ENCODE measurements at places on chromosomes 4 and X.

GRCh38 chr4:148030193-148030873, 298.4 kb downstream of the ARHGAP10 start:
- no peak for DNase-seq

DNA sequence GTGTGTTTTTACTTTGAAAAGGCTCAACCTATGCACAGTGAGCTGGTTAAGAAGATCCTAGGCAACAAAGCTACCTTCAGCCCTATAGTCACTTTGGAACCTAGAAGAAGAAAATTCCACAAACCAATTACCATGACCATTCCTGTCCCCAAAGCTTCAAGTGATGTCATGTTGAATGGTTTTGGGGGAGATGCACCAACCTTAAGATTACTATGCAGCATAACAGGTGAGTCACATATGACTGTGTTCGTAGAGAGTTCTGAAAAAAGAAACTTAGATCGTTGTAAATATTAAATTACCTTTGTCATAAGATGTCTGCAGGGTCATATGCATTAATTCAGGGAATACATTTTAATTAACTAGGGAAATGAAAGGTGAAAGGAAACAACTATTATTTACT, 287.1 kb downstream of the ANK2 start:
- DNase-seq: no peak

DNA sequence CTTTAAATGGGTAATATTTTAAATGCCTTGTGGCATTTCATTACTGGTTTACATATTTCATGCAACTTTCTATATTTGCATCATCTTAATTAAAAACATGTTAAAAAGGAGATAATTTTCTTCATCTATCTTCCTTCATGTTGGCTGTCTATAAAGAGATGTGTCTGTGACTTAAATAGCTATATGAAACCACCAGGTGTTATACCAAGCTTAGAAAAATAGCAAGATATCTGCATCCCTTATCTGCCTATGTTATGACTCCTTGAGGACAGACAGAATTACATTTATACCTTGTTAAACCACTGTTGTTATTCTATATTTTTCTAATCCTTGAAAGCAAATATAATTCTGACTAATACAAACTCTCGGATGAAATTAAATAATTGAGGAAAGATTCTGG, 763.8 kb upstream of the GALNTL6 start:
- no peak for DNase-seq

GRCh38 chr4:54173281-54173912, 55.7 kb upstream of the PDGFRA start:
- DNase-seq: no peak

DNA sequence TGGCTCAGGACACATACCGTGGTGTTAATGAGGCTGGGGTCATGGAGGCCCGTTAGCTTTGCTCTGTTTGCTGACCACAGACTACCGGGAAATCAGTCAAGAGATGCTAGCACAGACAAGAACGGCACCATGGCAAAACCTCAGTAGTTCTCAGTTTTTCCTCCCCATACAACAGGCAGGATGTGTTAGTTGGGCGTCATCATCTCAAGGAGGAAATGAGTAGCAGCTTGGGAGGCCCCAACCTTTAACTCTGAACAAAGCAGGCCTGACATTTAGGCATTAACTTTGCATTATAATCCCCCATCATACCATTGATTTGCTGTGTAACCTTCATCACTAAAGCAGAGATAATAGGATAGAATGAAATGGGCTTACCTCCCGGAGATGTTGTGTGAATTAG, 714.2 kb downstream of the RPA4 start:
- DNase-seq: no peak

DNA sequence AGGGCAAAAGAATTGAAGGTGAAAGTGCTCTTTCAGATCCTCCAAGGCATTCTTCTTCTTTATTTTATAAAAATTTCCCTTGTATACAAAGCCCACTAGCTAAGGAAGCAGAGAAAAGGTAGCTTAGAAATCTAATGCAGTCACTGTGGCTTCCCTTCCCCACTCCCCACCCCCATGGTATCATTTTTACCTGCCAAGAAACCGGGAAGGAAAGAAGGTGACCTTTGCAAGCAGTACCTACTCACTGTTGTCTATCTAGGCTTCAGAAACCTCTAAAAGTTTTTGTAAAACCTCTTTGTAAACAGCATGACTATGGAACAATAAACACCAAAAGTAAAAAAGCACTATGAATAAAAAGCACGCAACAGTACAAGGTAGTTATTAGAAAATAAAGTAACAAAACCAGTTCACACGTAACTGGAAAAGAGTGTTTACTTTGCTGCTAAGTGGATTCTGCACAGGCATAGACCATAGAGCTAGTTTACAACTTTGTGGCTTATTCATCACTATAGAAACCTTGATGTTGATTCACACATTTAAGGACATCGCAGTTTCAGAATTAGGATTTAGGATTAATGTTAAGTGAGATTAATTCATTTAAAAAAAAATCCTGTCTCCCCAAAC, 109.6 kb upstream of the FTHL17 start:
- no peak for DNase-seq

DNA sequence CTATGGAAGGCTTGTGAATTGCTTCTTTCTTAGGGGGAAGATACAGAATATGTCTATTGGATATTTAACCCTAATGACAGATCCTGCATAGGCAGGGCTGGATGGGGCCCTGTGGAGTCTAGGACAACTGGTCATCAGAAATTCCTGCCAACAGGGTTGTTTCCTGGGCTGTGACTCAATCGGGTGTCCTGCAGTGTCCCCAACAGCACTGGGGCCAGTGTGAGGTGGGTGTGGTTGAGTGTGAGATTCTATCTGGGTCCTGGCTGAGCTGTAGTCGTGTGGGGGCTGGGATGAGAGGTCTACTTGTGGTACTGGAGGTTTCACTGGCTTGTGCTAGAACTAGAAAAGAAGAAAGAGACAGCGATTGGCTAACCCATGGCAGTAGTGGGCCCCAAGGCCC, 87.3 kb upstream of the WDR1 start:
- no peak for DNase-seq

DNA sequence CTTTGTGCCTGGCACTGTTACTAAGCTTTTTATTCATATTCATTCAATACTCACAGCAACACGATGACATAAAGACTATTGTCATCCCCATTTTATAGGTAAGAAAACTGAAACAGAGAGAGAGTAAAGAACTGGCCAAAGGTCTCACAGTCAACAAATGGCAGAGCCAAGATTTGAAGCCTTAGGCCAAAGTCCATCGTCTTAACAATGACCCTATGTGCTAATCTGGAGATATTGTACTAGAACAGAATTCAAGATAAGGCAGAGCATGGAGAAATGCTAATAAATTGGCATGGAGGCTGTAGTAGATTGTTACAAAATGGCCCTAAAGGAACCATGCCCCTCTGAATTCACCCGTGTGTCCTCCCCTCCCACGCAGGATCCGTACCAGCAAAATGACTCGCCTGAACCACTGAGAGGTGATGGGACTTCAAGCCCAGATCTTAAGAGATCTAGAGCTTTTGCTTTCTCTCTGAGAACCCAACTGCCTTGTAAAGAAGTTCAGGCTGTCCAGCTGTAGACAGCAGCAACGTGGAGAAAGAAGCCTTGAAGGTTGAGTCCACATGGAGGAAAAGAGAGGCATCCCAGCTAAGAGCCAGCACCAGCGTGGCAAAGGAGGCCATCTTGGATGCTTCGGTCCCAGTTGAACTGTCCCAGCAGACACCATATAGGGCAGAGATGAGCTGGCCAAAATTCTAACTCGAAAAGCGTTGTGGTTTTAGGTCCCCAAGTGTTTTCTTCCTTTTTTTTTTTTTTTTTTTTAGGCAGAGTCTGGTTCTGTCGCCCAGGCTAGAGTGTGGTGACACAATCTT, 52.8 kb upstream of the RBM47 start:
- no peak for DNase-seq

DNA sequence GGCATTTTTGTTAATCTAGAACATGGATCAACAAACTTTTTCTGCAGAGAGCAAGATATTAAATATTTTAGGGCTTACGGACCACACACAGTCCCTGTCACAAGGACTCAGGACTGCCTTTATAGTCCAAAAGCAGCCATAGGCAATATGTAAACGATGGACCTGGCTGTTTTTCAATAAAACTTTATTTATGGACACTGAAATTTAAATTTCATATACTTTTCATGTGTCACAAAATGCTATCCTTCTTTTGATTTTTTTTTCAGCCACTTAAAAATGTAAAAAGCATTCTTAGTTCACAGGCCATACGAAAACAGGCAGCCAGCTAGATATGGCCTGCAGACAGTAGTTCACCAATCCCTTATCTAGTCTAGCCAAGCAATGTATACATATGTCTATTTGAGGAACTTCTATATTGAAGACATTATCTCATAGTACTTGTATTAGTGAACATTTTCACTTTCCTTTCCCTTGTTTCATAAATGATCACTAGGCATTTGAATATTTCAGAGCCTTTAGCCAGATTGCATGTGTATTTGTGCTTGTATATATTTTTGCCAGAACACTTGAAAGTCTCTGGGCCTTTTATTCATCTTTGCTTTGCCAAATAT, 350.9 kb downstream of the RPA4 start:
- no peak for DNase-seq

DNA sequence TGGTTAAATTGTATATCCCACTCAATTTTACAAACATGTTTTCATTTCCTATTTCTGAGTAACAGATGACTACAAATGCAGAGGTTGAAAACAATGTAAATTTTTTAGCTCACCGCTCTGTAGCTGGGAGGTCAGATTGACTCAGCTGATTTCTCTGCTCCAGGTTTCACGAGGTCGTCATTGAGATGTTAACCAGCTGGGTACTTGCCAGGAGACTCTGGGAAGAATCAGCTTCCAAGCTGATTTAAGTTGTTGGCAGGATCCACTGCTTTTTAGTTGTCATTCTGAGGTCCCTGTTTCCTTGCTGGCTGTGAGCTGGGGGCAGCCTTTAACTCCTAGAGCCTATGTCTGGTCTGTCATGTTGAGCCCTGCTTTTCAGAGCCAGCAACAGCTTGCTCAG, 864.3 kb upstream of the AGA start:
- no peak for DNase-seq

- DNase-seq: no peak
Measured at GRCh38 chrX:119130911-119131310, 3.3 kb upstream of the KIAA1210 start.

- DNase-seq: no peak
Measured at GRCh38 chrX:50973199-50973598, 62.7 kb downstream of the BMP15 start.

GRCh38 chrX:24859211-24859841, 156.4 kb downstream of the ARX start:
- DNase-seq: no peak

DNA sequence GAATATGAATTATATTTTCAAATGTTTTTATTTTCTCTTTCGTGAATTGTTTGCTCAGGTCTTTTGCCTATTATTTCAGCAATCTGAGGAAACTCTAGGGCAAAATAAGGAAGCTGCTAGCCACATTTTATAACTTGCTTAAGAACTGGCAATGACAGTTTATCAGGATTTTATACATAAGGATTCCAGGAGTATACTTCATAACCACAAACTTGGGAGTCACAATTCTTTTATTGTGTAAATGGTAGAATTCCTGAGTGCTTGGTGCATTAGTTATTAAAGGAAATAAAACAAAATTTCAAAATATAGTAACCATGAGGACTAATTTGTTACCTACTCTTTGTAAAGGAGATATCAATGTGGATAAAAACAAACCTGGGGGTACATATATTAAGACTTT, 54.4 kb downstream of the PALLD start:
- DNase-seq: no peak

DNA sequence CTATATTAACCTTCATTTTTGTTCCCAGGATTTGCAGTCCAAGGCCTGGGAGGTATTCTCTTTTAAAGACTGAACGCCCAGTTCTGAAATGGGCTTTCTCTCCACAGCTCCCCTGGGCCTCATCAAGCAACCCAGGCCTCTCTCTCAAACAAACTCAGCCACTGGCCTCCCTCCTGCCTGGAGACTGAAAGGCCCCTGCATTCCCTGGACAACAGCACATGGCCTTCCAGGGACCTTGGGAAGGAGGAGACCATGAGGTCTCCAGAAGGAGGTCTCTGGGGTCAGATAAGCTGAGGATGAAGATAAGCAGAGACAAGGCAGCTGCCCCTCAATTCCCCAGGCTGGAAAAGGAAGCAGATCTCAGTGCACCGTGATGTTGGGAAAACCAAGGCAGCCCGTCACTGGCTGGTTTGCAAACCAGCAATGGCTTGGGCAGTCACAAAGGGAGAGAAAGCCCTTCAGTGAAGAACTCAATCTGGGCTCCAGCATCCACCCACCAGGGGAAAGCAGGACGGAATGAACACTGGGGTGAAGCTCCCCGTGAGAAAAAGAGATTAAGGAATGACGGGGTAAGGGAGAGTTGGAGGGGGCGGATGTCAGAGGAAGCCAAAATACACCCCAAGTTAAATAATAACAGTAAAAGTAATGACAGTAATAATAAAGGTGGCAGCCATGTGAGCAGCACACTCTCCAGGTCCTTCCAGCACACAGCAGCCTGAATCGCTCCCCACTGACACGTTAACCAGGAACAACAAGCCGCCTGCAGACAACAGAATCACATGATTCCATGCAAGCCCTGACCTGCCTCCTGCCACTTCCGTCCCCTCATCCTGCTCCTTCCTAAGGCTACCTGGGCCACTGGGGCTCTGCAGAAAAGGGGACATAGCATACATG, 22.3 kb downstream of the AMOT start:
- DNase-seq: no peak

DNA sequence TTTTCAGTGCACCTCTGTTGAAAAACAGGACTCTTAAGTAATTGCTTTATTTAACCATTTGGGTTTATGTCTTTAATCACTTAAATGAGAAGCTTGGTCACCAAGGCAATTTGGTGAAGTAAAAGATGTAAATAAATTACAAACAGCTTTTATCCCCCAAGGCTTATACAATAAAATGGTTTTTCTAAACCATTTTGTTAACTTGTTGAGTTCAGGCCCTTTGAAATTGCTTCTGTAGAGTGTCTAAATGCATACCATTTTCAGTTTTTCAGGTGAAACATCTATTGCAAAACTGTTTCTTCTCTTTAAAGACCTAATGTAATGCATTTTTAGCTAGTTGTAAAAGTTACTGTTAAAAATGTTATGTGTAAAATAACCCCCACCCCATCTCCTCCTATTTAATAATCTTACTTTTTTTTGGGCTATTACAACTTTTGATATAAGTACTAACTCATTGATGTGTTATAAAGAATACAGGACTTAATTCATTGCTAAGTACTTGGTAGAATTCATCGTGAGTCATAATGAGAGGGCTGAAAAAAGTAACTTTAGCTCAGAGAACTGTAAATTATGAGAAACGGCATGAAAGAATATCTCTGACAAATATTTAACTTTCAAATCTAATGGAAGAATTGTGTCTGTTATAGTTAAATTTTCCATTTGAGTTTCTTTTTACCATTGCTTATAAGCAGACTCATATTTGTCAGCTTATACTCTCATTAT, 4.5 kb downstream of the RAPGEF2 start:
- no peak for DNase-seq

DNA sequence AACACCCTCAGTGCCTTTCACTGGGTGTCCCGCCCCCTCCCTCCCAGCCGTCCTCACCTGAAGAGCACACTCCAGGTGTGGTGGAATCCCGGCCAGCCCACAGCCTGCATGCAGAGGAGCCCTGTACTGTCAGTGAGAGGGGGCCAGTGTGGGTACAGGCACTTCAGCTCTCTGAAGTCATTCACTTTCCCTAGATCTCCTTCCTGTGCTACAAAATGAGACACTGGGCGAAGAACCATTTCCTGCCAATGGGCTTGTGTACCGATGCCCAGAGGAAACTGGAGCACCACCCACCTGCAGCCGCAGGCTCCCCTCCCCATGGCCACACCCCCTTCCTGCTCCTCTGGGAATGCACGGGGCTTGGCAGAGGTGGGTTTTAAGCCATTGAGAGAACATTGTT, 73.9 kb upstream of the C4orf50 start:
- DNase-seq: no peak
